ENCODE measurements at places on chromosomes 11 and 22. TPM values are rescaled to one million over a fixed set of nuclear protein-coding genes. Genes with fewer than 3 reads are reported as not detected.
A peak's percentile ranks its signal among the peaks of the same experiment; 100 is the strongest.

DNA sequence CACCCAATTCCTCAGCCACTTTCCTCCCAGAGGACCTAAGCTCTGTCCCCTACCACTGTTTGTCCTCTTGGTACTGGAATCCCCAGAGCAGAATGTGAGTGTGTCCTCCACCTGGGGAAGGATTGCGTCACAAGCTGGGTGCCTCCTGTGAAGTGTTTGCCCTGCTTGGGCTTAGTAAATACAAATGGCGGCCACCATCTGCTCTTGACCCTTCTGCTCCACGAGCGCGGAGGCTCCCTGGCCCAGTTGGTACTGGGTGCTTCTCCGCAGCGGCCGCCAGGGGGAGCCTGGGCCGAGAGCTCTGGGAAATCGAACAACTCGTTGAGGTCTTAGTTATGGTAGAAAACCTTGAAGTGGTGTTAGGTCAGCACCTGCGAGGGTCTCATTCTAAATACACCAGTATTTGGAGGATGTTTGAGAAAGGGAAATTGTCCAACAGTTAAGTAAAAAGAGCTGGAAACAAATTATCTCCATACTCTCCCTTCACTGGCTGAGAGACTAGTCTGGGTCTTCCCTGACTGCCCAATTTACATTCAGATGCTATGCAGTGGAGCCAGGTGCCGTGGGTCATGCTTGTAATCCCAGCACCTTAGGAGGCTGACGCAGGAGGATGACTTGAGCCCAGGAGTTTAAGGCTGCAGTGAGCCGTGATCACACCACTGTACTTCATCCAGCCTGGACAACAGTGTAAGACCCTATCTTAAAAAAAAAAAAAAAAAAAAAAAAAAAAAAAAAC, 74.6 kb upstream of the TEAD1 start:
- peak; percentile 49 for ATAC-seq

DNA sequence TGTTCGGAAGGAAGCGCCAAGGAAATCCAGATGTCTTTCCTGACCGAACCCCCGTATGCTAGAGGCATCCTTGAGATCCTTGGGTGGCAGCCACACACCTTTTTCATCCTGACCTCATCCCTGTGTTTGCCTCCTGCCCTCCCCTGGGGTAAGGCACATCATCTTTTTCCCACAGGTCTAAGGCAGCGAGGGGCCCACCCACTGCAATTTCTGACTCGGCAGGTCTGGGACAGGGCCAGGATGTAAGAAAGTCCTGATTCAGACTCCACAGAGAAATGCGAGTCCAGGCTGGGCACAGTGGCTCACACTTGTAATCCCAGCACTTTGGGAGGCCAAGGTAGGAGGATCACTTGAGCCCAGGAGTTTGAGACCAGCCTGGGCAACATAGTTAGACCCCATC, 10.5 kb downstream of the ZMAT5 start:
- ATAC-seq: no peak

GRCh38 chr11:68673991-68674390, 10.4 kb upstream of the GAL start:
- no peak for ATAC-seq

DNA sequence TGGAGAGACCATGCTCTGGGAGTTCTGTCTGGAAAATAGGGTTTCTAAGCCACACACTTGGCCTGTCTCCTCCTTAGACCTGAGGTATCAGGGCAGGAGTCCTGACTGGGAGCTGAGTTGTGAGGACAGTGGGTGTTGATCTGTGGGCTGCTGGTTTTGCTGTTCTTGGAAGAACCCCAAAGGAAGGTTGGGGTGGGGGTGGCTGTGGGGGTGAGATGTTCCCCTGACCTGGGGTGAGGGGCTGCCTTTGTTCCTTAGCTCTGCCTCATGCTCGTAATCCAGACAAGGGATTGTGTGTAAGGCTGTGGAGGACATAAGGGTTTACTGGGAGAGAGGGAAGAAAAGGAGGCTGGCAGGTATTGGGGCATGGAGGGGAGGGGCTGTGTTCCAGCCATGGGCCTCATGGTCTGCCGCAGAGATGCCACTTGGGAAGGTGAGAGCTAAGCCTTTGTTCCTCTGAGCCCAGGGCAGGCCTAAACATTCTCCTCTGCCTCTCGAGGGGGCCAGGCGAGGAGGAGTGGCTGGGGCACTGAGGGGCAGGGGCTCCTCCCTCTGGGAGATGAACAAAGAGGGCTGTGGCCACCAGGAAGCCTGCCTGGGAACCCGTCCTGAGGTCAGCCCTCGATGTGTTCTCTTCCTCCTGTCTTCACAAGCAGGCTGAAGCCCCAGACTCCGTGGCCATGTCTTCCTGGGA, 4.4 kb downstream of the OTOG start:
- ATAC-seq: no peak

DNA sequence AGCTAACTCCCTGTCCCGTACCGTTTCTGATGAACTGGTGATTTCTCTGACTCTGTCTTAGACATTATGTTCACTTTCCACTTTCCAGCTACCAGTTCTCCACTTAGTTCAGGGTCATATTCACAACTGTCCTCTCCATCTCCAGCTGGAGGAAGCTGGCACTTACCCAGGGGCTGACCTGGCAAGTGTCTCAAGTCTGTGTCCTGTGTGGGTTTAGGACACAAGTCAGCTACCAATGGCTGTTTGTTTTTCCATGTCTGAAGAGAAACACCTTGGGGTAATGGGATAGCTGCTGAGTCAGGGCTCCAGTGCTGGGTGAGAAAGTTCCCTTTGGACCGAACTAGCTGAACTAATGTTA, 134.4 kb downstream of the CSNK2A3 start:
- ATAC-seq: no peak

DNA sequence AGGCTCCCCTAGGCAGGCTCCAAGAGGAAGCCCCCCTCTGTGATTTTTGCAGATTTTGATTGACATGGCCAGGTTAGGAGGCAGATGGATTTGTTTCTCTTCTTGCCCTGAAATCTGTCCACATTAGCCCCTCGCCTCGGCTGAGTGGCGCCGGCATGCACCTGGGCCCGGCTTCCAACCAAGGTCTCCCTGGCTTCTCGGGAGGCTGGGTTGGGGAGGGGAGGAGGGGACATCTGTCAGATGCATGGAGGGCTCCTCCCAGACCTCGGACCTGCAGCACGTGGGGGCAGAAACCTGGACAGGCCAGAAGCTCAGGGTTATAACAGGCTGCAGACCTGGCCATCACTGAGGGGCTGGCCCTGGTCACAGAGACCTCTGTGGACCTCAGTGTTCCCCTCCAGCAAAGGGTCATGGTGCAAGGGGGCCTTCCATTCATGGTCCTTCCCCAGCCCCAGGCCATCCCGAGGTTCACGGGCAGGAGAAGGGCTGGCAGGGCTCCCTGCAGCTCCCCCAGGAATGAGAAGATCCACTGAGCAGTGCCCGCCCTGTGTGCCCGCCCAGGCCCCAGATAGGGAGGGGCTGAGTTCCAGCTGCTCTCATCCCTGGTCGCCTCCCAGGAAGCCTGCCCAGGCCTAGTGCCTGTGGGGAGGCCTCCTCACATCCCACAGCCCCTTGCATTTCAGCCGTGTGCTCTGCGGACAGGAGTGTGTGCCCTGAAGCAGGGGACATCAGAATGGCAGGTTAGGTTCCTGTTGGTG, 747.8 kb downstream of the BRD1 start:
- ATAC-seq: no peak

GRCh38 chr11:6452219-6452618, 11.4 kb upstream of the HPX start:
- no peak for ATAC-seq

GRCh38 chr11:17603056-17603825, 56.2 kb downstream of the OTOG start:
- ATAC-seq: no peak

- ATAC-seq: no peak
These were observed 734.7 kb downstream of the KCNA4 start for GRCh38 chr11:29282088-29282487.

DNA sequence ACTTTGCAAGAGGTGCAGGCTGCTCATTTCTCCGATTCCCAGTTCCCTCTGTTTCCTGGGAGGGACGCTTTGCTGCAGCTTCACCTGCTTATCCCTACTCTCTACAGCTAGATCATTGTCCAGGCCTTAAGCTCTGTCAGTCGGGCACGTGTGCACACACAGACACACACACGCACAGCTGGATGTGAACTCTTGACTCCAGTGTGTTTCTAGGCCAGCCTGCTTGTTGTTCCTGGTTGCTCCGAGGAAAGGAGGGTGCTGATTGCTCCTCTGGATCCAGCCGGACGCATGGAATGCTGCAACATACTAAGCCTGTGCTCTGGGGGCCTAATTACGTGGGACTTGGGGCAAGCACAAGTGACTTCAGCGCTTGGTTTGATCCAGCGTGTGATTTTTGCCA, 19.7 kb downstream of the ZNRF3 start:
- no peak for ATAC-seq

DNA sequence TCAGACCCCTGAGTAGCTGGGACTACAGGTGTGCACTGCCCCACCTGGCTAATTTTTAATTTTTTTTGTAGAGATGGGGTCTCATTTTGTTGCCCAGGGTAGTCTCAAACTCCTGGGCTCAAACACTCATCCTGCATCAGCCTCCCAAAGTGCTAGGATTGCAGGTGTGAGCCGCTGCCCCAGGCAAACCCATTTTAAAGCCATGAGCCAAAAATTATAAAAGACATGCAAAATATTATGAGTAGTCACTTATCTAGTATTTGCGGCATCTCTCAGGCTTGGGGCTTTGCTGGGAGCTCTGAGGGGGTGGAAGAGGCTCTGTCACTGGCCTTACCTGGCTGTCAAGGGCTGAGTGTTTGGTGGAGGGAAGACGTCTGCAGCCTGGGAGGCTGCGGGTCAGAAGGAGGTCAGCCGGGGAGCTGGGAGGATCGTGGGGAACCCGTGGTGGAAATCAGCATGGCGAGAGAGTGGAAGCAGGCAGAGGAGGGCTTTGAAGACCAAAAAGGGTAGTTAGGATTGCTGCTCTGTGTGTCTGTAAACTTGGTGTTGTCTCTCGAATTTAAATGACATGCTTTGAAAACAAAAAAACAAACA, 69.1 kb upstream of the PARVG start:
- ATAC-seq: no peak

DNA sequence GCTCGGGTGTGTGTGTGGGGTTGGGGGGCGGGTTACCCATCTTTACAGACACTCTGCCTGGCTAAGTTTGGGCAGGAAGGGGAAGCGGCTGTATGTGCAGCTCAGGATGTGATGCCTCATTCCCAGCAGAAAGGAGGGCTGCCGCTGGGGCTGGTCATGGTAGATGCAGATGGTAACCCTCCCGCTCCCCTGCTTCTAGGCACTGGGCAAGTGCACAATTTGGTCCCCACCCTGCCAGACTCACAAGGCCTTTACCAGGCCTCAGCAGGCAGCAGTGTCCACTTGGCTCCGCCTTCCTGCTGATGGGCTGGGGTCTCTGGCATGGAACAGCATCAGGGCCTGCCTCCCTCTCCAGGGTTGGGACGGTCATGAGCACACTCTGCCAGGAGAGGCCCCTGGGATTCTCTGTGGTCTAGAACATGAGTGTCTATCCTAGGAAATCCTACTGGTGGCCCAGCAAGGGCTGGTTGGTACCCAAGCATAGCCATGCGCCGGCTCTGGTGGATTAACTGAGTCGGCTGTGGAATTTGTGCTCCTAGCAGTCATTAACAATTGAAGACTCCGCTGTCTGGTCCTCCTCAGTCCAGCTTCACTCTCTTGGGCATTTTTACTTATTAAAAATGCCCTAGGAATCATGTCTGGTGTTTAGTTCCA, 4.2 kb downstream of the LMO1 start:
- no peak for ATAC-seq

GRCh38 chr22:46001426-46002106, 24.6 kb upstream of the WNT7B start:
- ATAC-seq: no peak

- ATAC-seq: peak; percentile 55
These were observed 38.1 kb upstream of the POU2AF1 start for GRCh38 chr11:111417011-111417765.

DNA sequence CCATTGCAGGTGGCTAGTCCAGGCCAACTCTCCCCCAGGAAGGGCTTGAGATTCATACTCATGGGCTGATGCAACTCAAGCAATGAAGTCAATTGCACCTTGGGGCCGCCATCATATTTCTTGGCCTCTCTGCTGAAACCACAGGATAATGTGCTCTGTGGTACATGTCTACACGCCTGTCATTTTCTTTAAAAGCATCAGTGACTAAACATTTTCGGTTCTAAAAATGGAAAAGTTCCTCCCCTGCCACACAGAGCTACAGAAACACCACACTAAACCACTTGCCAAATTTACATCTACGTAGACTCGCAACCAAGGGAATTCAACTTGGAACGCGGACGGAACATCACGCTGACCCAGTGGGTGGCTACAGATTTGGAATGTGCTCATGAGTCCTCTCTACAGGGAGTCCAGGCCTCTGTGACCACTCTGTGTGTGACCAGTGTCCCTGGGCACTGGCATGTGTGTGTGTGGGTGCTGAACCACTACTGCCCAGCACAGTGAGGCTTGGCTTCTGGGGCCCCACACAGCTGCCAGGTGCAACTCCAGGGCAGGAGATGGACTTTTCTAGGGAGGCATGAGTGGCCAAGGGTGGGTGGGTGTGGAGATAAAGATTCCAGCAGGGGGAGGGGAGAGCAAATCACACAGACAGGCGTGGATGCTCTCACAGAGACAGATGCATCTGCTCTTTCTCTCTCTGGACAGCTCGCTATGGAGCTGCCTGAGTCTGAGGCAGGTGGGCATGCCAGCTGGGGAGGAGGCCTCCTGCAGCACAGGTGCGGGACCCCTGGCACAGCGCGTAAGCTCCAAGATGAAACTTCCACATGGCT, 261.9 kb downstream of the CTTN start:
- ATAC-seq: no peak

GRCh38 chr11:126587541-126587940, 232.1 kb downstream of the ST3GAL4 start:
- ATAC-seq: no peak

- no peak for ATAC-seq
These were observed 31.5 kb upstream of the SCGB1A1 start for GRCh38 chr11:62387381-62387780.

DNA sequence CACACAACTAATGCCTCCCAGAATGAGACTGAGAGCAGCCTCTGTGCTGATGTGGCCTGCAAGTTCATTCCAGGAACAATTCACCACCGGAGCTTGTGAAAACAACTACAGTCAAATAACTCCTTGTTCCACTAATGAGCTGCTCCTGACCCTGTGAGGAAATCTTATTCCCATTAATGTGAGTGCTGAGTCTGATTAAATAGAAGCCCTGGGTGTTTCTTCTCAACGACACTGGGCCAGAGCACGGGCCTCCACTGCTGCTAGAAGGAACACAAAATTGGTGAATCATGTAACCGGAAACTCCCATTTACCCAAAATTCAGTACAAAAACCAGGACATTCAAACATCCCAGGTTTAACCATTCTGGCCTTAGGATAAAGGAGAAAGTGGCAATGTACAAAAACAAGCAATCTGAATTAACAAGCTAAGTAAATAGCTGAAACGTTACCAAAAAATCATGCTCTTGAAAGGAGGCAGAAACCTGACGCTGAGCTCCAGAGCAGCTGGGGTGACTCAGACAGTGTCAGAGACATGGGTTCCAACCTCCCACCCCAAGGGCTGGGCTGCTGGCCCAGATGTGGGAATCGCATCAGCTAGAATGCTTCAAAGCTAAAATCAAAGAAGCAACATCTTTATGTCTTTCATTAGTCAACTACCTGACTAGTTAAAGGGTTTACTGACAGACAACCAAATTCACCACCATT, 26.7 kb downstream of the SERGEF start:
- ATAC-seq: no peak

UCP3 gene
- 6.6 TPM for total RNA-seq

POTEH gene
- total RNA-seq: not detected

GAB4 gene
- total RNA-seq: not detected

OR5T3 gene
- not detected for total RNA-seq

ESAM gene
- total RNA-seq: 0.84 TPM

C11orf86 gene
- total RNA-seq: not detected

OR4A16 gene
- not detected for total RNA-seq

Data from activated T-helper 17 cell treated with anti-CD3 and anti-CD28 coated beads, Interleukin-2, amount 50 U/mL, for 72 hours (primary cell).